Body of pancreas (tissue), 4 donors: ENCODE measurements at places on chromosomes 13 and 19. TPM values are rescaled to one million over a fixed set of nuclear protein-coding genes. Genes with fewer than 3 reads are reported as not detected.

DNA sequence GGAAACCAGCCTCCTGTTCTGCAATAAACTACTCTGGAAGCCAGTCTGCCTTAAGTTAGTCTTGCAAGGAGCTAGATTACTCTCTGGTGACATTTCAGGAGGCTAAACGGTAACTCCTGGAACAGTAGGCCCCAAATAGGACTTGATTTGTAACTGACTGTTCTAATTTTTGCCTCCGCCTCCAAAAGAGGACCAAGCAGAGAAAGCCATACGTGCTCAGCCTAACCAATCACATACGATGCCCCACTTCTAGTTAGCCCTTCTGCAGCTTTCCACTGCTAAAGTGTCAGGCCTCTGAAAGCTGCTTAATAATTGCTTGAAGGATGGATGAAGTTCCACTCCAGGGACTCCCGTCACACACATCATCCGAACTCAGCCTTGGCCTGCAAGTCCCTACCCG, 744 bp downstream of the ZNF805 start:
- no peak for DNase-seq

SSC5D gene
- 3.3 TPM for total RNA-seq

- DNase-seq = no peak
Measured at GRCh38 chr19:1417145-1417544, 9.8 kb downstream of the DAZAP1 start.

DNA sequence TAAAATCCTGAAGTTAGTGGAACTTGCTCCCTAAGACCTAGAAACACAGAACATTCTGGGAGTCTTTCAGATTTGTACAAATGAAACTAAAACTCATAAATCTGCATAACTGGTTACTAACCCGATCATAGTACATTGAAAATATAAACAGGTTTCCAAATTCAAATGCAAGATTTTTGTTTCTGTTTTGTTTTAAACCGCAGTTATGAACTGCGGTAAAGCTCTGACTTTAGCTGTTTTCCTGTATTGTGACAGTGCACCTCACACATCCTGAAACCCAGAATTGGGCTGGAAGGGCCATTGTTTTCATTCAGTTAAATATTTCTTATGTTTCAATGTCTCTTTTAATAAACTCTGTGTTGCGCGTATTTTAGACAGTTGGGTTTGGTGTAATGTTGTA, 204.7 kb downstream of the SHISA2 start:
- no peak for DNase-seq

IFNL1 gene
- total RNA-seq = not detected

DNA sequence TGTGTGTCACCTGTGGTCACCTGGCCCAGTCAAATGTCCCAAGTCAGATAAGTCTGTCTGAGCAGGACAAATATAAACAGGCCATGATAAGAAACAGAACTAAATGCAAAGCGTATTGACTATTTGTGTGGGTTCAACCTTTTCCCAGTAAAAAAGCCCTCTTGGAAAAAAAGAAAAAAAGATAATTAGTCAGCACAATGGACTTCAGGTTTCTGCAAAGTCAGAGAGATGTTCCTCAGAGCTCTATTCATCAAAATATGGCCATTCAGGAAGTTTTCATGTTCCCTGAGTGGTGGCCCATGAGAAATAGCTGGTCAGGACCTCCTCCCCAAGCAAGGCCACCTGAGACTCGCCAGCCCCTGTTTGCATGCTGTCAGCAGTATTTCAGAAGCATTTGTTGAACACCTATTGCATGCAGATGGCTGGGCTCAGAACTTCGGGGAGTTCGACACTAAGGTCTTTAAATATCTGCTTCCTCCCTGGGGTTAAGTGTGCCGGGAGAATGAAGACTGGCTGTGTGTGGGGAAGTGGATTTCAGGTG, 2.7 kb downstream of the FFAR3 start:
- DNase-seq = no peak

DNA sequence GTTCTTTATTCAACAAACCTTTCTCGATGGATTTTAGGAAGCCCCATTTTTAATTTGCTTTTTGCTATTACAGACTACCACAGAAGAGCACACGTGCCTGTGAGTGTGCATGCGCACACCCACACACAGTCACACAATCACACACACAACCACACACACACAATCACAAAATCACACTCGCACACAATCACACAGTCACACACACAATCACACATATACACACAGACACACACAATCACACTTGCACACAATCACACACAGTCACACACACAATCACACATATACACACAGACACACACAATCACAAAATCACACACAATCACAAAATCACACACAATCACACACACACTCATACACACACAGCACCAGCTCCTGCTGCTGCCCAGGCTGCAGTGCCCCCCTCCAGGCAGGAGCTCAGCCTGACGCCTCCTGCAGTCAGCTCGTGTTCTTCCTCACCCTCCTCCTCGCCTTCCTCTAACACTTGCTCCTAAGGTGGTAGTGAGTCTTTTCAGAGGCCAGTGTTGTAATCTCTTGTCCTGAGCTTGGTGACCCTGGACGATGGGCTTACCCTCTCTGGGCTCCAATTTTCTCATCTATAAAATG, 125.0 kb upstream of the SOX1 start:
- no peak for DNase-seq

DNA sequence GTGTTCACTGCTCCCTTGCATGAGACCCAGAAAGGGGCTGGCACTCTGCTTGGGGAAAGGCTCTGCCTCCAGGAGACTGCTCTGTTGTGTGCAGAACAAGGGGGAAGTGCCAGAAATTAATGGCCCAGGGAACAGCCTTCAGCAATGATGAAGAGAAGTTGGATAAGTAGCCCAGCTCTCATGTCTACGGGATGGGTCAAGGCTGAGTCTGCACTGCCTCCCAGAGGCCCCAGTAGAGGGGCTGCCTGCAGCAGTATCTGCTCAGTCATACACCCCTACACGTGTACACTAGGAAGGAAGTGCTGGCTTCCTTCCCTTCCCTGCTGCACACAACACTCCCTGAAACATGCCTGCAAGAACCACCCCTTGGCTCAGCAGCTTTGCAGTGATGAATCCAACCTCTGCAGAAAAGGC, 54.6 kb upstream of the URI1 start:
- no peak for DNase-seq

- no peak for DNase-seq
Measured at GRCh38 chr19:41892173-41892902, 9.4 kb downstream of the ARHGEF1 start.

DNA sequence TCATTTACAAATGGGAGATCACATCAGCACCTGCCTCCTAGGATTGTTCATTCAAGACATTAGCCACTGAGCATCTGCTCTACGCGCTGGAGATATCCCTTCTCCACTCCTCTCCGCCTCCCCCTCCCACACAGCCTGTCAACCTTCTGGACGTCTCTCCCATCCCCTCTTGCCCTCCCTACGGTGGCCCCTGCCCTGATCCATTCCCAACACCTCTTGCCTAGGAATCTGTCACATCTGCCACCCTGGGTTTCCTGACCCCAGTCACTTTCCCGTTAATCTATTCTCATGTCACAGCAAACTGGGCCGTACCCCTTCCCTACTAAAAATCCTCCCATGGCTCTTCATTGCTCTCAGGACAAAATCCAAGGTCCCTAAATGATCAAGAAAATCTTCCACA, 10.3 kb downstream of the DYRK1B start:
- no peak for DNase-seq

DNA sequence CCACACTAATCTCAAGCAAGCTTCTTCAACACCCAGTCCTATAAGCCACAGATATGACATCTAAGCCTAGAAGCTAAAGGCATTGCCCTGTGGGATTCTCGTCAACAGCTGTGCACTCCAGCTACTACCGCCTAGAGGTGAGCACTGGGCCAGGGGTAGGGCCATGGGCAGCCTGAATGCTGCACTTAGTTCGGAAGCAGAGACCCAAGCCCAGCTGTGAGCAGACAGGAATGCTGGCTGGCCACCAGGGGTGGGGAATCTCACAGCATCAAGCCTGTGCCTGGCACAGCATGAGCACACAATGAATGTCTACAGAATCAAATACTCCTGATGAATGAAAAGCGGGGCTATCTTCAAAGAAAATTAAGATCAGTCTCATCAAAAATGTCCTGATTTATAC, 167.5 kb upstream of the UBL3 start:
- no peak for DNase-seq

DNA sequence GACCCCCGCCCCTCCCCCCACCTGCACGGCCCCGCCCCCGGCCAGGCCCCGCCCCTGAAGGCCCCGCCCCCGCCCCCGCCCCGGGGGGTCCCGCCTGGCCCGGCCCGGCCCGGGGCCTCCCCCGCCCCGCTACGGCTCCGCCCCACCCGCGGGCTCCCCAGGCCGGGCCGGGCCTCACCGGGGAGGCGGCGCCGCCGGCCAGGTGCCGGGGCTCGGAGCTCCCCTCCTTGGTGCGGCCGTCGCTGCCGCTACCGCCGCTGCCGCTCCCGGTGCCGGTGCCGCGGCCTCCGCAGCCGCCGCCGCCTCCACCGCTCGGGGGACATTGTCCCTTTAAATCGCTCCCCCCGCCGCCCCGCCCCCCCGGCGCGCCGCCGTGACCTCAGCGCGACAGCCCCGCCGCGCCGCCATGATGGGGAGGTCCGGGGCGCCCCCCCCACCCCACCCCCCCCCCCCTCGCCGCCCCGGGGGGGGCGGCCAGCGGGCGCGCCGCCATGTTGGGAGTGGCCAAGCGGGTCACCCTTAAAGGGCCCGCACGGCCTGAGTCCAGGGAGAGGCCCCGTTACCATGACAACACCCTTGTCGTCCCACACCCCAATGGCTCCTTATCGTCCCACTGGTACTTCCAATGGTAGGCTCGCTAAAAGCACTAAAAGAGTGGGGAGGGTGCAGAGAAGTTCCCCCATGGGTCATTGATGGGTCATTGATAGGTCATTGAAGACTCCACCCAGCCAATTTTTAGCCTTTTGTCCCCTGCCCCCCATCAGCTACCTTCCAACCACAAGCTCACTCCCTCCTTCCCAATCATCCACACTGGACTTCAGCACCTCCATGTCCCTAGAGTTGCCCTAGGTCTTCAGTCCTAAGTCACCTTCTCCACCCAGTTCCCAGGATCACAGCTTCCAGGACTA, at the start of gene WIZ:
Gene WIZ (minus strand): TSS at position 337 of the 908 bp plus-strand sequence. CDS start 1,649 bp downstream, outside the sequence.
- peak; percentile 88 for DNase-seq

DNA sequence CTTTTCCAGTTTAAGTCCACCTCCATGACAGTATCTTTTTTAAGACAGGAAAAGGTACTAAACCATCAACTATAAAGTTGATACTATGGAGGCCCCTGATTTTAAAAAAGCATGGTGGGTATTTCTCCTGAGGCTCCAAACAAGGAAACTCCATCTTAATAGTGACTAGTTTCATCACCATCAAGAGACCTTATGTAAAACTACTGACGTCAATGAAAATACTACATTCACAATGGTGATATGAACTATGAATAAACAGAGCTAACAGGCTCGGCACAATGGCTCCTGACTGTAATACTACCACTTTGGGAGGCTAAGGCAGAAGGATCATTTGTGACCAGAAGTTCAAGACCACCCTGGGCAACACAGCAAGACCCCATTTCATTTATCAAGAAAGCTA, 162.7 kb downstream of the KLF12 start:
- no peak for DNase-seq

DNA sequence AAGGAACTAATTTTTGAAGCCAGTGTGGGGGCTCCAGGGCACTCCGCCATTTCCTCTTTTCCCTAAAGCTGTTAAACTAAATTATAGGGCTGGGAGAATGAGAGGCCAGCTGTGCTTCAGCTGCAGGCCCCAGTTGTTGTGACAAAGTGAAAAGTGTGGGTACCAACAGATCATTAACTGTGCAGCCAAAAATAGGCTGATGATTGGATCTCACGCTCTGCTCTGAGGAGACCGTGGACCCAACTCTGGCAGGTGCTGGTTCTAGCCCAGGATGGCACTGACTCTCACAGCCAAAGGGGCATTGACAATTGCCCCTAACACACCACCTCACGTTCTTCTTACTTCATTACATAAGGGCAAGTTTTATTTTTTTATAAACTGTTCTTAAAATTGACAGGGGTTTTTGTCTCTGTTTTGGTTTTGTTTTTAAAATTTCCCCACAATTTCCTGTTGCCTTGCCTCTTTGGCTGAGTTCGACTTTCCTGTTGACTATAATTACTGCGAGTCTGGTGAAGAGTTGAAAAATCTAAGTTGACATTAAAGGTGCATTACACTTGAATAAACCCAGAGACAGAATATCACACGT, 391.0 kb downstream of the FGF9 start:
- DNase-seq = no peak

DNA sequence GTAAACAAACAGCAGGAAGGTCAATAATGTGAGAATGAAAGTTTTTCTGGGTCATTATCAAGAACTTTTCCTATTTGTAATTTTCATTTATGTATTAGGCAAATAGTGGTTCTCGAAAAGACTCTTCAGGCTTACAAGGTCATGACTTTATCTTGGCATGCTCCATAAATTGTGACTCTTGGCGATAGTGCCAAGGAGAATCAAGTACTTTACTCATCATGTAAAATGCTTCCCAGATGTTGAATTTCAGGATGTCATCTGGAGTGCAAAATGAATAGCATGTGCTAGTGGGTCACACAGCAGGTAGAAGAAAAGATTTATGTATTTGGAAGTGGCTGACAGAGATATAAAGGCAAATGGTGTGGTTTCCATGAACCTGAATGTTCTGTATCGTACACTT, 1492.7 kb upstream of the PCDH20 start:
- no peak for DNase-seq

SH2D3A gene
- 60.0 TPM for total RNA-seq

ZNF226 gene
- 4.6 TPM for total RNA-seq

- DNase-seq = no peak
Measured at GRCh38 chr13:23558675-23559536, 11.3 kb upstream of the TNFRSF19 start.

GRCh38 chr13:110150384-110151101, 156.4 kb downstream of the COL4A1 start:
- DNase-seq = no peak

- no peak for DNase-seq
Measured at GRCh38 chr13:112652512-112653070, 37.2 kb upstream of the ATP11A start.

- DNase-seq = no peak
Measured at GRCh38 chr13:113599391-113599790, 14.8 kb downstream of the TFDP1 start.

CD209 gene
- total RNA-seq = 1.6 TPM

OR7C1 gene
- not detected for total RNA-seq

DNA sequence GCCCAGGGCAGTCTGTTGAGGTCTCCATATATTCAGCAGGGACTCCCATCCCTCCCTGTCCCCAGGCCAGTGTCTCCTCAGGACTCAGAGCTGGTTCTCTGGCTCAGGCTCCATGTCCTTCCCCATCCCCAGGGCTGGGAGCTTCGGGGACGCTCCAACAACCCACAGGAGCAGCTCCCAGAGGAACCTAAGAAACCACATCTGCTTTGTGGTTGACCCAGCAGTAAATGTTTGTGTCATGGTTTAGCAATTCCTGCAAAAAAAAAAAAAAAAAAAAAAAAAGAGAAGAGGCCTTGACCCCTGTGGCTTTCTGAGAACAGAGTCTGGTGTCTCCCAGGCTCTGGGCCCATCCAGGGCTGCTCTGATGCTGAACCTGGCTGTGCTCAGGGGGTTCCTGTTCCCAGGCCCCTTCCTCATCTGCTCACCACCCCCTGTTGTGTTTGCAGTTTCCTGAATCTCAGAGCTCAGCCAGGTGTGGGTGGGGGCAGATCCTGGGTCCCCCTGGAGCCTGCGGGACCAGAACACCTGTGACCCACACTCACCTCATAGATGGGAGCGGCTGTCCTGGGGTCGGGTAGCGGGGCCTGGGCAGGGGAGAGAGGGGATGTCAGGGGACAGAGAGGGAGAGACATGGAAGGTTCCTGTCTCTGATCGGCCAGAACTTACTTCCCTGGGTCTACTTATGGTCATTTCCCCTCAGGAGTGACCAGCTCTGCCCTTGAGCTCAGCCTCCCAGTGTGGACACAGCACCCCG, 25.2 kb upstream of the CEACAM1 start:
- no peak for DNase-seq

GRCh38 chr19:15197942-15198341, 2.9 kb downstream of the NOTCH3 start:
- no peak for DNase-seq

PLK5 gene
- total RNA-seq = not detected
